ENCODE measurements at places on chromosomes 7 and 10.

- DNase-seq: no peak
Measured at GRCh38 chr10:14186245-14186644, 144.5 kb downstream of the FRMD4A start.

GRCh38 chr7:28608731-28609130, 196.4 kb downstream of the CREB5 start:
- DNase-seq: no peak

DNA sequence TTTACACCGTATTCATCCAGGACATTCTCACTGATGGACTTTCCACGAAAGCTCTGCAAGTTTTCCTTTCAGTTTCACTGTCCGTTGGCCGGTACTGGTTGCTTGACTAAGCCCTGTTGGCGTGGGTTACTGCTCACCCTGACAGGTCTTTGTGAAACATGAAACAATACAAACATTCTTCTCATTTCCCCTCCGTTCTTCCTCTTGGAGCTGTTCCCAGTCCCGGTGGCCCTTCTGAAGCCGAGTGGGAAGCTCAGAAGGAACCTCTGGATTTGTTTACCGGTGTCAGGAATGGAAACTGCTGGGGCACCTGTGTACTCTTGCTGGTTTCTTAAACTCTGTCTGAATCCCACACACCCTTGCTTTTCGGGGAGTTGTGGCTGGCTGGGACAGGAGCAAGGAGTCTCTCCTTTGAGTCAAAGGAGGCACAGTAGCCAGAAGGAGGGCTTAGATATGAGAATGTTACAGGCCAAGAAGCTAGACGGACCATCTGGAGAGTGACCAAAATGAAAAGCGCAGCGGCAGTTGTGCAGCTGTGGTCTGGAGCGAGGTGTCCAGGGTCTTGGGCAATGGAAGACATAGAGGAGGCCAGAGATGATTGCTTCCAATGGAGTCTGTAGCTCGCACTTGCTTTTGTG, 45.7 kb downstream of the LYZL2 start:
- DNase-seq: peak; percentile 14

DNA sequence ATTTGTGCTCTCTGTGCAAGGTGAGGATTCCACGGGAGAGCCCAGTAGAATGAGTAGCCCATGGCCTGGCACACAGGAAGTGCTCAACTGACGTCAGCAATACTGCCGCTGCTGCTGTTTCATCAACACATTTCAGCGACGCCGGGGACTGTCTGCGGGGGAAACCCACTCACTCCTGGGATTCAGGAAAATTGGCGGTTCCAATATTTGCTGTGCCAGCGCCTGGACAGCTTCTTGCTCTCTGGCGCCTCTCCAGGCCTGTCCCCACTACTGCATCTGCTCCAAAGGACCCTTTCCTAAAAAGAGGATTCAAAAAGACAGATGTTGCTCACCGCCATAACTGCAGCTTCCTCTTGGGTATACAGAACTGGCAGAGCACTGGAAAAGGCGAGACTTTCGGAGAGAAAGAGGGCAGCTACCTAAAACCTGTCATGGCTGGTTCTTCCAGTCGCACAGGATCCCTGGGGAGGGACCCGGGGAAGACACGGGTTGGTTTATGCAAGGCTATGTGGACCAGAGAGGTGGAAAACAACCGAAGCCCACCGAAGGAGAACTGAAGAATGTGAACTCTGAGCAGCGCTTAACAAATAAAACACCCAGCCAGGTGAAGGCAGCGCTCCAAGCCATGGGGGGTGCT, 39.7 kb upstream of the ENO4 start:
- DNase-seq: no peak

GRCh38 chr10:36730316-36730715, 395.1 kb upstream of the ANKRD30A start:
- DNase-seq: no peak

DNA sequence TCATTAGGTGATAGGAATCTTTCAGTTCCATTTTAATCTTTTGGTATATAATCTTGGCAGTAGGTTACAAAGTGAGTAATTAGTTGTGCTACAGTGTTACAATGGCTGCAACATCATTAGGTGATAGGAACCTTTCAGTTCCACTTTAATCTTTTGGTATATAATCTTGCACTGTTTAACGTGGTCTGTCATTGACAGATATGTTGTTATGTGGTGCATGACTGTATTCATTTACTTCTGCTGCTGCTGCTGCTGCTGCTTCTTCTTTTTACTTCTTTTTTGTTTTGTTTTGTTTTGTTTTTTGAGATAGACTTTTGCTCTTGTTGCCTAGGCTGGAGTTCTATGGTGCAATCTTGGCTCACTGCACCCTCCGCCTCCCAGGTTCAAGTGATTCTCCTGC, 28.6 kb downstream of the ST7 start:
- DNase-seq: no peak

GRCh38 chr7:142789441-142789840, 18.7 kb downstream of the PRSS2 start:
- DNase-seq: no peak

- no peak for DNase-seq
Measured at GRCh38 chr10:93913706-93914105, 19.9 kb downstream of the SLC35G1 start.

GRCh38 chr7:33590916-33591315, 314.4 kb upstream of the BMPER start:
- DNase-seq: no peak

DNA sequence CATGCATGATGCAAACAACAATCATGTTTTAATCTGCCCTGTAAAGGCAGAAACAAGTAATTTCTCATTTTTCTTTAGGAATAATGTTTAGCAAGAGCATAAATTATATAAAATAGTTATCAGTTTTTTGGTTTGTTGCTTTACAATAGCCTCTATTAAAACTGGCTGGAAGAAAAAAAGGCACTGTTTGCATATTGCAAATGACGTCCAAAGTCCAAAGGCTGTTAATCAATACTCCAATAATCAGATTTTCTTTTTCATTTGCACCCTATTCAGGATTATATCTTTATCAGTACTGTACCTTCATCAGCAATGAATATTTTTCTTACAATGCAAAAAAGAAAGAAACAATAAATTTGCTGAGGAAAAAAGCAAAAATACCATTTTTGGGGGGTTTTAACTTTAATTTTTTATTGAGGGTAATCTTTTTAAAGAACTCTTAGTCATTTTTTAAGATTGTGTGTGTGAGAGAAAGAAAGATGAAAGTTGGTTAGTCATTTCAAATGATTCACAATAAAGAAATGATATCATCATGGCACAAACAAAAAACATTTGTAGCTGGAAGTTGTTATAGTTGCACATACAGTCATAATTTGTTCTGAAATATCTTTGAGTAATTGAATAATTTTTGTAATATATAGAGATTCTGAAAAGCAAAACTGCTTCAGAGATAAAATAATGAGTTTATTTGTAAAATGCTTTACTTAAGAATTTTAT, 44.4 kb upstream of the AKR1C2 start:
- no peak for DNase-seq

DNA sequence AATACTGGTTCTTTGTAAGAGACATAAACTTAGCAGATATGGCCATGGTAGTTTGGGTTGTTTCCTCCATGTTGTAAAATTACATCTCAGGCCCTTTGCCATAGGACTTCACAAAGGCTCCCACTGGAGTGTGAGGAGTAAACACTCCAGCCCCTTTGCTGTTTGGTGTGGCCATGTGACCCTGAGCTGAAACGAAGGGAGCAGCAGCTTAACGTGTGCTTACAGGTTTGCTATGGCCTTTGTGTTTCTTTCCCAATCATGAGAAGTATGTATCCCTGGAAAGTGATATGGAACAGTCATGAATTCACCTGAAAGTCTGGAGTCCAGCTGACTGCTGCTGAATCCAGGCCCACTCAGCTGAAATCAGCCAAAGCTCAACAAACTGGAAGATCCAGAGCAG, 23.8 kb upstream of the SFTPA1 start:
- DNase-seq: no peak

DNA sequence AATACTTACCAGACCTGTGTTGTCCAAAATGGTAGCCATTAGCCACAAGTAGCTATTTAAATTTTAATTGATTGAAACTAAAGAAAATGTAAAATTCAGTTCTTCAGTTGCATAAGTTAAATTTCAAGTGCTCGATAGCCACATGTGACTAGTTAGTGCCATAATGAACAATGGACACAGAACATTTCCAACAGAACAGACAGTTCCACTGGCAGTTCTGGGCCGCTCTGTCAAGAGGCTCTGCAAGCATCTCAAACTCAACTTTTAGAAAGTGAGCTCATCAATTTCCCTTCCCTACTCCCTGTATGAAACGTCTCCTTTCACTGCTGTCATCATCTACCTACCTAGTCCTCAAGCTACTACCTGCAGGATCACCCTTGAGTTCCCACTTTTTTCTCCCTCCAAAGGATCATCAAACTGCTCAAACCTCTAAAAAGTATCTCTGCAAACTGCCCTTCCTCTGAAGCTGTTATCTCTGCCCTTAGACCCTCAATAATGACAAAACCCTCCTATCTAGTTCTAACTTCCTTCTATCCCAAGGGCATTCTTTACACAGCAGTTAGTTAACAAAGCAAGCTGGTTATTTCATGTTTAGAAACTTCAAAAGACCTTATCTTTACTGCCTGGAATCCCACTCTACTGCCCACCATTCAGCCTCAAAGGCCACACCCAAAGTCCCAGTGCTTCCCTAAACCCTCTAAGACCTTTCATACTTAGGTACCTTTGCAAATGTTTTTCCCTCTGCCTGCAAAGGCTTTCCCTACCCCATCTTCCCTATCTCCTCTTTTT, 20.6 kb downstream of the SHTN1 start:
- DNase-seq: no peak

DNA sequence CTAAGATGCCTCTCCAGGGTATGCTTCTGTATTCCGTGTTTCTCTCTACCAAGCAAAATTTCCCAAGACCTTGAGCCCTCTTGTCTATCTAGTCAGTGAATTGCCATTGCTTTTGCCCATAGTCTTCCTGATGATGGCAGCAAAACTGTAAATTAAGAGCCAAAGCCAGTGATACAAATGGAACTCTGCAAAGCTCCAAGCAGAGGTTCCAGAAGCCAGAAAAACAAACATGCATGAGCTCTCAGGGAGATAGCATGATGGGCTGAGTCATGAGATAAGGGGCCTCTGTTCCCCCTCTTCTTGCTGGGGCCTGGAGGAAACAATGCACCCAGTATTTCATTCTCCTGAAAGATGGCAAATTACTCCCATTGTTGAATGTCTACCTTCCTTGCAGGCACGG, 24.7 kb downstream of the LSMEM1 start:
- DNase-seq: no peak

GRCh38 chr10:59945590-59945989, 39.2 kb upstream of the CCDC6 start:
- DNase-seq: no peak

- no peak for DNase-seq
Measured at GRCh38 chr7:158761945-158762344, 57.3 kb upstream of the NCAPG2 start.

DNA sequence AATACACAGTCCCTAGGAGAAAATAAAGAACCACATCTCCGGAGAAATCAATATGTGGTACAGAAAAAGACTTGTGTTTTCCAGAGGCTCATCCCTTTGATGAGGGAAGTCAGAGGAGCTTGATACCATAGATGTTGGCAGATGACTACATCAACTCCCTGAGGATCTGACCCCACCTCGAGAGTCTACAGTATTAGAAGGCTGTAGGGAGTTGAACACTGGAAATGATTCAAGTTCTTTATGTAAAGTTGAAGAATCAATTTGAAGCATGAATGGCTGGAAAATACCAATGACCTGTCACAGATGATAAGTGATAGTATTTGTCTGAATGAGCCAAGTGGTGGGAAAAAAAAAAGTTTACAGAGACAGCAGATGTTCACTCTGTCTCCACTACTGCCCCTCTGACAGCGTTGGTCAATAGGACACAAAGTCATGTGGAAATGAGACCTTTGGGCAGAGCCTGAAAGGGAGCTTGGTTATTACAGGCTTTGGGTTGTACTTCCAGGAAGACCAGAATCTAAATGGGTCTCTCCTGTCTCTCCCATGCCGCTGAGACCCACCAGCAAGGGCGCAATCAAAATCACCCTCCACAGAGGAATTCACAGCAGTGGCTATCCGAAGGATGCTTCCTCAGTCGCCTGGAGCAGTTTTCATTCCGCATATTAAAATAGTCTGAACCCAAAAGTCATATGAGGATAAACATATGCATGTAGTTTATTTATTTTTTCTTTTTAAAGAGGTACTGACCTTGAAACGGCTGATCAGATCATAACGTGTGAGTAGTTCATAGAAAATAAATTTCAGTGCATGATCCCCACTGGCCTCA, 185.7 kb downstream of the PPP1R17 start:
- no peak for DNase-seq

GRCh38 chr10:21217107-21217506, 308.4 kb downstream of the SKIDA1 start:
- DNase-seq: no peak

- DNase-seq: peak; percentile 85
Measured at GRCh38 chr10:110226926-110227641, 19.7 kb downstream of the MXI1 start.

DNA sequence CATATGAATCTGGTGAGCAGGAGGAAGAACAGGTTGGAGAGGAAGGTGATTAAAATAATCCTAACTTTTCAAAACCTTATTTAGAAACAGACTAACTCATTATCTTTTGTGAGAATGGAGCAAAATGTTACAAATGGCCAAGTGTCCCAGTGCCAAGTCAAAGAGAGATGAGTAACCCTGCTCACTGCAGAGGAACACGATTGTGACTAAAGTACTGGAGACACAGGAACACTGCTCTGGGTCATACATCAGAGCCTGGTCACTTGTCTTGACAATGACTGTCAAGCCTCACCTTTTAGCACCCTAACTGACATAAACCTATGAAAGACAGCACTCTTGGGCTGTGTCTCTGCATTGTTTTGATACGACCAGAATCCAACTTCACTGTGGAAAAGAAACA, 108.8 kb downstream of the SGMS1 start:
- no peak for DNase-seq

- DNase-seq: no peak
Measured at GRCh38 chr10:28215930-28216329, 86.9 kb downstream of the MPP7 start.

DNA sequence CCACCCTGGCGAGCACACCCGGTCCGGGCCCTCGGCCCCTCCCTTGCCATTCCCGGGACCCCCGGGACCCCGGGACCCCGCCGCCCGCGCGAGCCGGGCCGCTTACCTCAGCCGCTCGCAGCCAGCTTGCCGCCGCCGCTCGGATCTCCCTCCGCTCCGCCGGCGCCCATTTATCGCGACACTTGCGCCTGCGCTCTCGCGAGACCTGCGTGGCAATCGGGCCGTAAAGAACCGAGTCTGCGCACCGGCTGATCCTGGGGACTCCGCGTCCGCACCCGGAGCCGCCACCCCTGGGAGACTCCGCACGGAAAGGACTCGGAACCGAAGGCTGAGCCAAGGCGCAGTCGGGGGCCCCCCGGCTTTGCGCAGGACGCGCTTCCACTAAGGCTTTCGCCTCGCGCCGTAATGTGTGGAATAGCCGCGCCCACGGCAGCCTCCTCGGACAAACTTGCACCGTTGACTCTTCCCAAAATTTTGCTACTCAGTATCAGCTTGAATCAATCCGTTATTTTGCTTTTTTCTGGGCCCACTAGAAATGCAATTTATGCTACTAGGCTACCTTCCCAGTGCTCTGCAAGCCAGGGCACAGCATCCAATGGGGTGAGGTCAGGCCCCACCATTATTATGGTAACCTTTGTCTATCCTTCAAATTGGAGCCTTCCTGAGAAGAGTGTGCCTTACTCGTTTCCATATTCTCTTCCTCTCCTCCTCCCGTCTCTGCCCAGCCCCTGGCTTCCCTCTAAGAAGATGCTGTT, at the start of gene MAD1L1:
Gene MAD1L1 (minus strand): TSS at position 180 of the 755 bp plus-strand sequence. CDS start 2,812 bp downstream, outside the sequence.
- DNase-seq: peak; percentile 91

- DNase-seq: no peak
Measured at GRCh38 chr7:18756378-18757050, 261.0 kb downstream of the HDAC9 start.

- DNase-seq: no peak
Measured at GRCh38 chr7:25454562-25455041, 226.3 kb upstream of the NPVF start.

All from CD4-positive, alpha-beta T cell treated with Interferon alpha-2 for 1 hour (primary cell).